Activated CD4-positive, alpha-beta memory T cell treated with anti-CD3 and anti-CD28 coated beads, Interleukin-2, amount 10 ng/mL, durations not matched to agents 7 days and 5 days (primary cell): ENCODE measurements at places on chromosomes 7 and 10.
A peak's percentile ranks its signal among the peaks of the same experiment; 100 is the strongest.

GRCh38 chr10:10730471-10731043, 287.1 kb upstream of the CELF2 start:
- no peak for DNase-seq

DNA sequence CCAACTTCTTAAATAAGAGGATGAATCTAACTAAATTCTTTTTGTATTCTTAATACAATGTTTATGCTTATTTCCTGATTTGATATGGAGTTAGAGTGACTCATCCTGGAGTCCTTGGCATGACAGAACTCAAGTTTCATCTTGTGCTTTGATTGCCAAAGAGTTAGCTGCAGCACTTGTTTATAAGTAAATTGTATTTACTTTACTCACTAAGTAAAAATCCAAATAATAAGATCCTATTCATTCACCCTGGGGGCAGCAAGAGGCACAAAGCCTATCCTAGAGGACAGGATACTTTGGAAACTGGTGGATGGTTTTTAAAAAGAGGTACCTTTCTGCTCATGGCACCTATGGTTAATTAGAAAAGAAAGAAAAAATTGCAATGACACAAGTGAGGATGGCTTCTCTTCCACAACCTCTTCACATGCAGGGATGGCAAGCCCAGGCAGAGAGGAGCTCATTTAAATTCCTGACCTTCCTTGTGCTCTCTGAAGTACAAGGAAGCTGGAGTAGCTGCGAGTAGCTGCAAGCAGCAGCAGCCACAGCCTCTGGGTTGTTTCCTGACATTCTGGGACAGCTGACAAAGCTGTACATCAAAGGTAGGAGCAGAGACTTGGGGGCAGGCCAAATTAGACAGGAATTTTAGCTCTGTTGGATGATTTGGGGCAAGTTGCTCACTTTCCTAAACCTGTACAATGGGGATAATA, 28.5 kb upstream of the CROT start:
- no peak for DNase-seq

DNA sequence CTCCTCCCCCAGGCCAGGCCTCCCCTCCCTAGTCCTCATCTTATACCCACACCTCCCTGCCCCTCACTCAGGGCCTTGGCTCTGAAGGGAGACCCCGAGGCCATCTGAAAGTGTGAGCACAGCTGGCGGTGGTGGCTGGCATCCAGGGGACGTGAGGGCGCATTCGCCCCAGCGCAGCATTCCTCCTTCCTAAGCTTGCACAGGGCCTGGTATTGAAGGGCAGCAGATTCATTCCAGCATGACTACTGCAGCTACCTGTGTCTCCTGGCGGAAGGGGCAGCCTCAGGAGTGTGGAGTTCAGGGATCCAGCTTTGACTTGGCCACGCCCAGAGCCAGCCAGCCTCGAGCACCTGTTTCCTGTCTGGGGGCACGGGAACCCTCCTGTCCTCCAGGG, 72.6 kb downstream of the PARP12 start:
- no peak for DNase-seq

DNA sequence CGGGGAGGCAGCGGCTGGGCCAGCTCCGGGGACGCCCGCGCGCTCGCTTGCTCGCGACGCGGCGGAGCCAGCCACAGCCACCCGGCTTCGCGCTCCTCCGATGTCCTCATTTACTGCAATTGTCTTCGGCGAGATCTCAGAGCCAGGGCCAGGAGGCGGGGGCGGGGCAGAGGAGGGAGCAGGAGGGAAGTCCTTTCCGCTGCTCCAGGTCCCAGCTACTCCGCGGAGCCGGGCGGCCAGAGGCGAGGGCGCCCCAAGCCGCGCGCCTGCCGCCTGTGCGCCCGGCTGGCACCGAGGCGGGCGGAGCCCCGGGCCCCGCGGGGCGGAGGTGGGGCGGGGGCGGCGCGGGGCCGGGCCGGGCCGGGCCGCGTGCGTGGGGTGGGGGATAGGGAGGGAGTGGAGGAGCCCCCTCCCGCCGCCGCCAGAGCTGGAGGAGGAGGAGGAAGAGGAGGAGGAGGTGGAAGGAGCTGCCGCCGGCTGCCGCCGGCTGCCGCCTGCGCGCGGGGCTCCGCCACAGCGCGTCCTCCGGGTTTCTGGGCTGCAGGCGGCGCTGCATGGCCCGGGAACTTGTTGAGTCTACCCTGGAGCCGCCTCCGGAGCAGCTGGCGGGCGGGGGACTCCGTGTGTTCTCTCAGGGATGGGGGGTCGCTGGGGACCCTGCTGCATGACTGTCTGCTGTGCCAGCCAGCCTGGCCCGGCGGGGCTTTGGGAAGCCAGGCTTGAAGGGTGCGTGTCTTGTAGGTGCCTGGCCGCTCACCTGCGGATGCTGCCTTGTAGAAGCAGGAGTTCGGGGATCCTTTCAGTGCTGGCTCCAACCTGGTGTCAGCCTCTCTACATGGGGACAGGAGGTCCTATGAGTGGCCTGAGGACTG, at the start of gene INSYN2A:
TSS of gene INSYN2A (minus strand) at position 310 of the 872 bp plus-strand sequence. CDS start 20,196 bp downstream, outside the sequence.
- DNase-seq, result no peak

- DNase-seq, result peak; percentile 52
These were observed 3.3 kb upstream of the FAS start for GRCh38 chr10:88987243-88987725.

GRCh38 chr7:128833946-128834325, 3.7 kb downstream of the FLNC start:
- DNase-seq, result no peak

GRCh38 chr10:42887734-42888503, 105.3 kb downstream of the BMS1 start:
- DNase-seq, result no peak

- DNase-seq, result no peak
These were observed 53.8 kb upstream of the FAM204A start for GRCh38 chr10:118395947-118396346.

- no peak for DNase-seq
These were observed 293.7 kb downstream of the DNAJB9 start for GRCh38 chr7:108863227-108863848.

GRCh38 chr10:8776926-8777622, 722.6 kb downstream of the GATA3 start:
- DNase-seq, result no peak

DNA sequence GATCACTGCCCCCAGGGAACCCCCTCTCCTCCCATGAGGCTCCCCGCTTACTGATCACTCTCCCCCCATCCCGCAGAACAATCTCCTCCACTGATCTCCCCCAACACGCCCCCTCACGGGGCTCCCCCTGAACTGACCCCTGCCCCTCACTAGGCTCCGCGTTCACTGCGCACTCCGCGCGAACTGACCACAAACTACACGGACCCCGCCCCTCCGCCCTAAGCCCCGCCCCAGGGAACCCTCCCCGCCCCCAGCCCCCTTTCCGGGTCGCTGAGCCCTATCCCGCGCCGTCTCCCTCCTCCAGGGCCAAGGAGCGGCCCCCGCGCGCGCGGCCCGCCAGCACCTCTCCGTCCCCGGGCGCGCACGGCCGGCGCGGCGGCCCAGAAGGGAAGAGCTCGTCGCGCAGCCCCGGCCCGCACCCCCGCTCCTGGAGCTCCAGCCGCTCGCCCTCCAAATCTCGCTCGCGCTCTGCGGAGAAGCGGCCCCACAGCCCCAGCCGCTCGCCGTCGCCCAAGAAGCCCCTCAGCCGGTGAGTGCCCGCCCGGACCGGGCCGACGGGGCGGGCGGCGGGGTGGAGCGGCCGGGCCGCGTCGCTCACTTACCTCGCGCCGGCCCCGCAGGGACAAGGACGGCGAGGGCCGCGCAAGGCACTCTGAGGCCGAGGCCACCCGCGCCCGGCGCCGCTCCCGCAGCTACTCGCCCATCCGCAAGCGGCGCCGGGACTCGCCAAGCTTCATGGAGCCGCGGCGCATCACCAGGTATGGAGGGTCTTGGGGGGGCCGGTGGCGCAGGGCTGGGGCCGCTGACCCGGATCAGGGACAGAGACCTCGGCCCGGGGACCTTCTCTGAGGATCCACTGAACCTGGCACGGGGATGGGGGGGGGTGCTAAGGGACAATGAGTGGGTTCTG, 19.9 kb upstream of the HSPB1 start:
- DNase-seq, result no peak

- DNase-seq, result no peak
These were observed 2.6 kb upstream of the DNTT start for GRCh38 chr10:96301616-96302015.

- DNase-seq, result no peak
These were observed 1226.4 kb downstream of the XPNPEP1 start for GRCh38 chr10:108696792-108697477.

DNA sequence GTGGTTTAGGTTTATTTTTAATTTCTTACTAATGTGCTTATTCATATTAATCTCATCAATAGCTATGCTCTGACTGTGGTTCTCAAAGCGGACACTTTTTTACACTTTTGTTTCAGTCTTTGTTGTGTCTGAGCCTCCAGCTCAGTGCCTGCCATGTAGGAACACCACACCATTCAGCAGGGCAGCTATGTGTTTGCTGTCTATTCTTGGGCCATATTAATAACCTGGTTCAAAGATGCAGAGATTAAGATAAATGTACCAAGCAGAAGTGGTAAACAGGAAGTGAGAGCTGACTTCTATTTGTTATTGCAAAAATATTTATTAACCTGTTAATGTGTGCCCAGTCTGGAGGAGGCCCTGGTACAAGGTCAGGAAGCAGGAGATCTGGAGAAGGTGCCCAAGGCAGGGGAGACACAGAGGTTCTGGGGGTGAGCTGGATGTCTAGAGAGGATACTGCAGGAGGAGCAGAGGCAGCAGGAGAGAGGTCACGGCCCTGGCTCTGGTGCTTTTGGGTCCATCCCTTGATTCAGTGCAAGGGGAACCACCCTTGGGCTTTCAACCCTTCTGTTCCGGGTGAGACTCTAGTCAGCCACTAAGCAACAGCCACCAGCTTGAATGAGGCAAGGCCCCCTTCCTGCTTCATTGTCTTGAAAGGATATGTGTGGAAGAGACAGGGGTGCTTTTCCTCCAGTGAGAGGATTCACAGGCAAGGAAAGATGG, 1.9 kb downstream of the TBXAS1 start:
- DNase-seq, result peak; percentile 20

DNA sequence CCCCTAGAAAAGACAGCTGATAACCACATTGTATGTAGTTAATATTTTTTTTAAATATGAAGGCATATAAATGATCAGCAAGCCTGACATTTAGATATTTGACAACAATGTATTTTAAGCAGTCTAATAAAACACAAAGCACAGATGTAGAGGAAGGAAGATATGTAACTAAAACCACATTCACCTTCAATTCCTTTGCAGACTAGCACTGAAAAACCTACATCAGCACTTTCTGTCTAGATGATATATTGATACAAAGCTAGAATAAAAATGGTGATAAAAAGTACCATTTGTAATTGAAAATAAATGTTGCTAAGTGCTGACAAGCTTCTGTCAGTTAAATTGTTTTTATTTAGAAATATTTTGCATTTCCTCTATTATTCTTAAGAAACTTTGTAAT, 153.6 kb downstream of the IMMP2L start:
- no peak for DNase-seq

DNA sequence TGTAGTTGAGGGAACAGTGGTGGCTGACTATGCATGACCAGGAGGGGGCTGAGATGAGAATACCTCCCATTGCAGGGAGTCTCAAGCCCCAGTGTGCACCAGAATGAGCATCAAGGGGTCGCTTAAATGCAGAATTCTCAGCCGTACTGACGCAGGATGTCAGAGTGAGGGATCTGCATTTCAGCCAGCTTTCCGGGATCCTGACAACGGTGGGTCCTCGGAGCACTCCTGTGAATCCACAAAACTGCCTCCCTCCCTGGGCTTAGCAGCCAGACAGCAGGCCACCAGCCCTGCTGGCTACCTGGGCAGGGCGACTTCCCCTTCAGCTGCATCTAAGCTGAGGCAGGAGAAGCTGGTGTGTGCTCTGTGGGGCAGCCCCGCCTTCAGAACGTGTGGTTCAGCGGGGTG, 21.8 kb upstream of the LOXL4 start:
- no peak for DNase-seq

DNA sequence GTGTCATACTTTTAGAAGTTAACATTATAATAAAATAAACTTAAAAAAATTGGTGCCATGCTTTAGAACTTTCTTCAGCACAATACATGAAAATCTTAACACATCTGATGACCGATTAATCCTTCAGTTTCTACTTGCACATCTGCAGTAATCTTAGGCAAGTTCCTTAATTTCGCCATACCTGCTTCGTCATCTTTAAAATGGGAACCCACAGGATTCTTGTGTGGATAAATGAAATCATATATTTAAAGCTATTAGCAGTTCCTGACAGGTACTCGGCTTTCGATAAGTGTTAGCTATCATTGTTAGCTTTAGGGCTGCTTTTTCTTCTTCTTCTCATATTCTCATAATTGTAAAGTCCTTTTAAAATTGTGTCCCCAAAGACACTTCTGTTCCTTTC, 907 bp upstream of the VPS50 start:
- no peak for DNase-seq

DNA sequence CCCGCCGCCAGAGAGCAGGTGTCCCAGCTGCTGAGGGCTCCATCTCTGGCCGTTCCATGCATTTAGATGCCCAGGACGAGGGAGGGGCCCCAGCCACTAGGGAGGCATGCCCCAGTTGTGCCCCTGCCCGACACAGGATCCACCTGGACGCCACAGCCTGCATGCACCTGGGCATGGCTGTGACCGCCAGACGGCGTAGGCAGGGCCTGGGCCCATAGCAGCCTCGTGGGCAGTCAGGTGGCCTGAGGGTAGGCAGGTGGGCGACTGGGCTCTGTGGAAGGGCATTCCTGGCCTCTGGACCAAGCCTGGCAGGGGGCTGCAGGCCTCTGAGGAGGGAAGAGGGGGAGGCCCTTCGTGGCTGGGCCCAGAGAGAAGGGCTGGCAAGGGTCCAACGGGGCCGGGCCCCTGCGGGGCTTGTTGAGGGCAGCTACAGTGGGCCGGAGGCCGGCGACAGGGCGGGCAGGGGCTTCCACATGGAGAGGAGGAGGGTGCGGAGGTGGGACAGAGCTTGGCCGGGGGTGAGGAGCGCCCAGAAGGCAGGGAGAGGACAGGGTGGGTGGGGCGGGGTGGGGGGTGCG, 76.0 kb upstream of the NKX6-2 start:
- DNase-seq, result no peak

- no peak for DNase-seq
These were observed 91.3 kb upstream of the RHEB start for GRCh38 chr7:151611041-151611440.

GRCh38 chr7:88664630-88665233, 94.8 kb upstream of the ZNF804B start:
- no peak for DNase-seq
